ENCODE measurements at places on chromosomes 1 and 21. TPM values are rescaled to one million over a fixed set of nuclear protein-coding genes. Genes with fewer than 3 reads are reported as not detected.

GRCh38 chr1:94951046-94951445 is 24.1 kb upstream of the CNN3 start:
- H3K4me3 ChIP-seq = no peak overlapping the region
- H3K27ac ChIP-seq = no peak overlapping the region
- H3K4me1 ChIP-seq = no peaks in the 10 kb centered on the region
- H3K27me3 ChIP-seq = no peaks in the 10 kb centered on the region
- no peaks in the 10 kb centered on the region for H3K36me3 ChIP-seq

DNA sequence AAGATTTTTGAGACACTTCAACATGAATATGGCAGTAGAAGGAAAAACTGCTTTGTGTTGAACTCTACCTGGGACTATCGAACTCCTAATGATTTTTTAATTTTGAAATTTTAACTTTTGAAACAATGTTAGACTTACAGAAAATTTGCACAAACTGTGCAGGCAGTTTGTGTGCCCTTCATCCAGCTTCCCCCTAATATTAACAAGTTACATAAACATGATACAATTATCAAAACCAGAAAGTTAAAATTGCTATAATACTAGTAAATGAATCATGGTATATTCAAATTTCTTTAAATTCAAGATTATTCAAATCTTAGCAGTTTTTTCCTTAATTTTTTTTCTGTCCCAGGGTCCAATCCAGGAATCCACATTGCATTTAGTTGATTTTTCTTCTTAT is 278.9 kb downstream of the ADGRL2 start:
- H3K27me3 ChIP-seq = no peaks in the 10 kb centered on the region
- H3K4me3 ChIP-seq = no peak overlapping the region
- no peaks in the 10 kb centered on the region for H3K4me1 ChIP-seq
- no peak overlapping the region for H3K27ac ChIP-seq

DNA sequence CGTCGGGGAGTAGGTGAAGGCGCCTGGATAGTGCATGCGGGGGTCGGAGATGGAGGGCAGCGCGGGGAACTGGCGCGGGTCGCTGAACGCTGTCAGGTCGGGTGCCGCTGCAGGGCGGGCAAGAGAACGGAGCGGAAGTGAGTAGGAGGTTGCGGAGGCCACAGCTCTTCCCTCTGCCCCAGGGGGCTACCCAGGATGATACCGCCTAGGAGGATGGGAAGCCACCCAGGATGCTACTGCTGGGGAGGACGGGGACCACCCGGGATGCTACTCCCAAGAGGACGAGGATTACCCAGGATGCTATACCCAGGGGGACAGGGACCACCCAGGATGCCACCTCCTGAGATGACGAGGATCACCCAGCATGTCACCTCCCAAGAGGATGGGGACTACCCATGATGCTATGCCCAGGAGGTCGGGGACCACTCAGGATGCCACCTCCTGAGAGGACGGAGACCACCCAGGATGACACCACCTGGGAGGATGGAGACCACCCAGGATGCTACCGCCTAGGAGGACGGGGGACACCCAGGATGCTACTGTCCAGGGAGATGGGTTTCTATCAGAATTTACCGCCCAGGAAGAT is 123.8 kb downstream of the CLIC6 start:
- H3K27me3 ChIP-seq = no peaks in the 10 kb centered on the region
- no peaks in the 10 kb centered on the region for H3K36me3 ChIP-seq
- H3K4me1 ChIP-seq = no peaks in the 10 kb centered on the region
- DNase-seq = no peak

GRCh38 chr1:109946511-109946910 is 35.9 kb downstream of the CSF1 start:
- no peaks in the 10 kb centered on the region for H3K36me3 ChIP-seq
- no peaks in the 10 kb centered on the region for H3K4me1 ChIP-seq

A3GALT2 gene
- not detected for total RNA-seq

NHLH2 gene
- total RNA-seq = not detected

Data from uterus (tissue), 4 donors.